ENCODE measurements at places on chromosomes 7 and 10. TPM values are rescaled to one million over a fixed set of nuclear protein-coding genes. Genes with fewer than 3 reads are reported as not detected.

- no peak for DNase-seq
Measured at GRCh38 chr10:93715345-93715744, 13.0 kb upstream of the FRA10AC1 start.

DNA sequence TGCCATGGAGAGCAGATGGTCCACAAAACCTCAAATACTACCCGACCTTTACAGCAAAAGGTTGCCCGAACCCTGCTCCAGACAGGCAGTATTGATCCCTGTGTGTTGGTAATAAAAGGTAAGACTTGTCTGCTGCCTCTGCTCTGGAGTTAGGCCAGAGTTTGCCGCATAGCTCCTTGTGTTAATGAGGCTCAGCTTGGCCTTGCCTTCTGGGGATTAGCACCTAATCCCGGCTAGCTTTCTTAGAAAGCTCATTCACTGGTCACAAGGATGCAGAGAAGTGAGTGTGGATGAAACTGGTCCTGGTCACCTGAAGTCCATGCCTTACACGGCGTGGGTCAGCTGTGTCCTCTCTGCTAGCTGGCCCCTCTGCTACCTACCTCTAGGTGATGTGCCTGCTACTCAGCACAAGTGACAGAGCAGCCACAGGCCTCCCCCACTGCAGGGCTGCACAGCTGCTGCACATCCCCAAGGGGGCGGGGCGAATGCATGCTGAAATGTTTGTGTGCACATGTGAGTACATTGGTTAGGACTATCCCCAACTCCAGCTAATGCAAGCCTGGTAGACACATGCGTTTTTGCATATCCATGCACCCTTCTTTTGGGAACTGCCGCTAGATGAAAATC, 31.7 kb upstream of the SYPL1 start:
- DNase-seq, result no peak

The AIFM2 gene
- 4.3 TPM for total RNA-seq

GRCh38 chr10:119677904-119678755, 26.9 kb downstream of the BAG3 start:
- no peak for DNase-seq

DNA sequence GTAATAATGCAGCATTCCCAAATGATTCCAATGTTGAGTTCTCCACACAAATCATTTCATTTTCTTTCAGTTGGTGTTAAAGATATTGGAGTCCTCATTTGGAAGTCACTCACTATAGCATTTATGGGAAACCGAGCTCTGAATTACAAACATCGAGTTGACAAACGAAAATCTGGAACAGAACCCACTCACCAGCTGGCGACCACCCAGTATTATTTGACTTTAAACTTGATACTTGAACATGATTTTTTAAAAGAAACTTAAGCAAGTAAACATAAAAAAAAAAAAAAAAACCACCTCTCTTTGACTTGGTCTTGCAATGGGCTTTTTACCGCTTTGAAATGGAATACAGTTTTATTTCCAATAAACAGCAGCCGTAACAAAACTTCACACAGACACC, 576.6 kb upstream of the C7orf33 start:
- no peak for DNase-seq
